Panc1 (cell line): ENCODE measurements at places on chromosomes 12 and 14. TPM values are rescaled to one million over a fixed set of nuclear protein-coding genes. Genes with fewer than 3 reads are reported as not detected.
A peak's percentile ranks its signal among the peaks of the same experiment; 100 is the strongest.

GRCh38 chr12:20105943-20106342 is 262.4 kb upstream of the PDE3A start:
- no peaks in the 10 kb centered on the region for H3K4me1 ChIP-seq
- no peak overlapping the region for H3K27ac ChIP-seq
- no peaks in the 10 kb centered on the region for H3K27me3 ChIP-seq
- no peaks in the 10 kb centered on the region for H3K36me3 ChIP-seq

DNA sequence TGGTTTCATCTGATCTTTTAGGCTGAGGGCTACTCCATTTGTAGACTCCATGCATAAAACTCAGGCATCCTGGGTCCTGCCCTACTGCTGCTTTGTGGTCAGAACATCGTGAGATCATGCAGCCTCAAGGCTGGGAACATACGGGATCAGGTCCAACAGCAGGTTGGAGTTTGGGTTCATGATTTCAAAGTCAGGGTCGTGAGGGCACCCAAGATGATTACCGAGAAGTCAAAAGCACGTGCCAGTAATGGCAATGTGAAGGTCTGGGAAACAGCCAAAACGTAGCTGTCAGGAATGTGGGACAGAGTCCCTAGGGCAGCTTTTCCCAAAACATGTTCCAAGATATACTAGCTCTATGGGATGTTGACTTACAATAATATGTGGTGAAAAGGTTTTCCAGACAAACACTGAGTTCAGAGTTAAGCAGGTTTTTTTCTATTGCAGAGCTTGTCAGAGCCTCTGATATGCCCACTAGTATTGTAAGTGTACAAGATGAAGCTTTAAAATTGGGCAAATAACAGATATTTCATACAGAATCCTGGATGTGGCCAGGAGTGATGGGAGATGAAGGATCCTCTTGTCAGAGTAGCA is 130.3 kb upstream of the DNM1L start:
- DNase-seq = no peak
- H3K27me3 ChIP-seq = no peaks in the 10 kb centered on the region
- no peaks in the 10 kb centered on the region for H3K4me1 ChIP-seq
- no peak overlapping the region for H3K4me3 ChIP-seq
- H3K27ac ChIP-seq = no peak overlapping the region

The TRIP11 gene
- 37.3 TPM for total RNA-seq

- no peaks in the 10 kb centered on the region for H3K27me3 ChIP-seq
- no peaks in the 10 kb centered on the region; the same call in 1 of the 2 replicates for H3K36me3 ChIP-seq
- DNase-seq = no peak
Measured at GRCh38 chr14:55356913-55357312, 54.7 kb downstream of the ATG14 start.

The CCDC196 gene
- total RNA-seq = not detected

GRCh38 chr14:62691647-62692489 is 353.4 kb downstream of the KCNH5 start:
- no peaks in the 10 kb centered on the region for H3K27me3 ChIP-seq
- H3K4me3 ChIP-seq = no peak overlapping the region
- peak; percentile 74 for DNase-seq
- peak overlapping the region; percentile 63; the same call in 1 of the 2 replicates for H3K27ac ChIP-seq

The ITGA5 gene
- total RNA-seq = 75.8 TPM

The SLCO1A2 gene
- total RNA-seq = not detected

DNA sequence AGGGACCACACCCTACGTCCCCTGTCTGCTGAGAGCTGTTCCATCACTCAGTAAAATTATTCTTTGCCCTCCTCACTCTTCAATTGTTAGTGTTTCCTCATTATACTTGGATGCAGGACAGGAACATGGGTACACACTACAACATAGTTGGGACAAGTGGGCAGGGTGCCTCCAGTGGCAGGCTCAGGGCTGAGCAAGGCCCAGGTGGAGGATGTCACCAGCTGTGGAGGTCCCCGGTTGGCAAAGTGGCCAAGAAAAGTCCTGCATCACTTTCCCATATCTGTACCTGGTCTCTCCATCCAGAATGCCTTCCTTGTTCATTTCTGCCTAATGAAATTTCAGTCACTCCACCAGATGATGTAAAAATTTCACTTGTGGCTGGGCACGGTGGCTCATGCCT is 72.7 kb upstream of the PPP4R3A start:
- no peak overlapping the region for H3K27ac ChIP-seq
- no peaks in the 10 kb centered on the region for H3K36me3 ChIP-seq
- DNase-seq = no peak
- H3K4me3 ChIP-seq = no peak overlapping the region

GRCh38 chr14:60862283-60862682 is 118.6 kb downstream of the TRMT5 start:
- no peaks in the 10 kb centered on the region for H3K27me3 ChIP-seq
- no peak overlapping the region for H3K4me3 ChIP-seq
- no peaks in the 10 kb centered on the region for H3K4me1 ChIP-seq
- H3K36me3 ChIP-seq = no peaks in the 10 kb centered on the region
- DNase-seq = no peak

The NELL2 gene
- 0.28 TPM for total RNA-seq

GRCh38 chr12:131536337-131536736 is 174.6 kb upstream of the SFSWAP start:
- no peaks in the 10 kb centered on the region for H3K36me3 ChIP-seq
- H3K27me3 ChIP-seq = peaks cover 8% of the 10 kb centered on the region; the same call in 1 of the 2 replicates
- H3K4me3 ChIP-seq = no peak overlapping the region
- H3K27ac ChIP-seq = no peak overlapping the region
- no peaks in the 10 kb centered on the region for H3K4me1 ChIP-seq
- no peak for DNase-seq

- no peaks in the 10 kb centered on the region for H3K4me1 ChIP-seq
- DNase-seq = no peak
- H3K27ac ChIP-seq = no peak overlapping the region
- peaks cover 30% of the 10 kb centered on the region for H3K36me3 ChIP-seq
Measured at GRCh38 chr12:51103977-51104376, 20.6 kb upstream of the CSRNP2 start.

- no peak overlapping the region for H3K4me3 ChIP-seq
- H3K36me3 ChIP-seq = no peaks in the 10 kb centered on the region
- H3K27ac ChIP-seq = no peak overlapping the region
- no peaks in the 10 kb centered on the region for H3K4me1 ChIP-seq
Measured at GRCh38 chr14:65356327-65356836, 56.1 kb upstream of the FUT8 start.

The CSRP2 gene
- 7.8 TPM for total RNA-seq

The FSCB gene
- not detected for total RNA-seq

GRCh38 chr14:88470542-88471440 is 84.0 kb downstream of the PTPN21 start:
- no peaks in the 10 kb centered on the region for H3K4me1 ChIP-seq
- no peaks in the 10 kb centered on the region for H3K36me3 ChIP-seq
- no peaks in the 10 kb centered on the region for H3K27me3 ChIP-seq
- H3K27ac ChIP-seq = no peak overlapping the region
- DNase-seq = no peak

The CLEC4C gene
- not detected for total RNA-seq

DNA sequence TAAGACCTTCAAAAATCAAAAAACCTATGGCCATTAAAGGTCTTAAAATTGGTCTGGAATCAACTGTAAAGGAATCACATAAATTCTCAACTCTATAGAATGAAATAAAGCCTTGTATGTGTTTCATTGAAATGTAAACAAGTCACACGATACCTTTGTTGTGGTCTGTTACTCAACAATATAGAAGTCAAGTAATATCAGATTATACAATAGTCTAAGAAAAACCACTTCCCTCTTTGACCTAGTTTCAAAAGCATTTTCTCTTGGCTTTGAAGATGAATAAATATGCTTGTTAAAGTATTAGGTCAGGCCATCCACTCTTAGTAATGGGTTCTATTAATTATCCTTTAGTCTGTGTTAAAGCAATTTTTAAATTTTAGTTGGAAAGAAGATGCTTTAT is 79.8 kb upstream of the DIO2 start:
- no peaks in the 10 kb centered on the region for H3K4me1 ChIP-seq
- H3K4me3 ChIP-seq = no peak overlapping the region
- no peak for DNase-seq
- H3K36me3 ChIP-seq = no peaks in the 10 kb centered on the region

The KRT6A gene
- not detected for total RNA-seq

The PTPN21 gene
- total RNA-seq = 15.0 TPM

GRCh38 chr14:75380656-75381055 is 47.2 kb upstream of the JDP2 start:
- no peaks in the 10 kb centered on the region for H3K4me1 ChIP-seq
- no peak overlapping the region for H3K4me3 ChIP-seq
- DNase-seq = no peak

GRCh38 chr14:72836085-72836484 is 57.8 kb downstream of the DPF3 start:
- DNase-seq = no peak
- H3K27me3 ChIP-seq = peaks cover 5% of the 10 kb centered on the region
- no peaks in the 10 kb centered on the region for H3K36me3 ChIP-seq
- H3K4me3 ChIP-seq = no peak overlapping the region
- H3K4me1 ChIP-seq = no peaks in the 10 kb centered on the region

GRCh38 chr14:101008631-101009336 is 105.3 kb upstream of the RTL1 start:
- H3K4me1 ChIP-seq = no peaks in the 10 kb centered on the region; the same call in 1 of the 2 replicates
- H3K4me3 ChIP-seq = no peak overlapping the region
- no peaks in the 10 kb centered on the region for H3K27me3 ChIP-seq
- no peaks in the 10 kb centered on the region for H3K36me3 ChIP-seq
- DNase-seq = no peak

- H3K27ac ChIP-seq = no peak overlapping the region
- H3K4me1 ChIP-seq = no peaks in the 10 kb centered on the region
- no peaks in the 10 kb centered on the region; the same call in none of the 2 replicates for H3K27me3 ChIP-seq
Measured at GRCh38 chr12:65106948-65107347, 14.2 kb downstream of the WIF1 start.

DNA sequence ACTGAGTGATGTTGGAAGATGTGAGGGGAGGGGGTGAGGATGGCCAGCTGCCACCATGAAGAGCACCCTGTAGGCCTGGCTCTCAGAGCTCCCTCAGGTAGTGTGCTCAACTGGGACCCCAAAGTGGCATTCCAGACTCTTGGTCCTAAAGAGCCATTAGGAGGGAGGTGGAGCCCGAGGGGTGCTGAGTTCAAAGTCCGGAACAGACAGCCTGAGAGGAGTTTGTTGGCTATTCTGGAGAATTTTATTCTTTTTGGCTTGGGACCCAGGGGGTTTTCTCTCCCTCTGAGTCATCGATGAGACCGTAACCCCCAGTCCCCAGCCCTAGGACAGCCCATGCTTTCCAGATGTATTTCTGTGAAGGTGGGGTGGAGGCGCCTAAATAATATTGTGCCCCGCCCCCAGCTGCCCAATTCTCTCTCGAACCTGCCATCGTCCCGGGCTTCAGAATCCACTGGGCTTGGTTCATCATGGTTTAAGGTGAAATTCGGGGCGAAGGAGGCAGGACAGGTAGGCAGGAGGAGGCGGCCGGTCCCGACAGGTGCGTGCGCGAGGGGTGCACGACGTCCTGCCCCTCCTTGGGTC is 690 bp upstream of the RBP5 start:
- H3K27ac ChIP-seq = no peak overlapping the region
- peak overlapping the region; percentile 43 for H3K4me3 ChIP-seq
- no peak for DNase-seq
- no peaks in the 10 kb centered on the region for H3K4me1 ChIP-seq

DNA sequence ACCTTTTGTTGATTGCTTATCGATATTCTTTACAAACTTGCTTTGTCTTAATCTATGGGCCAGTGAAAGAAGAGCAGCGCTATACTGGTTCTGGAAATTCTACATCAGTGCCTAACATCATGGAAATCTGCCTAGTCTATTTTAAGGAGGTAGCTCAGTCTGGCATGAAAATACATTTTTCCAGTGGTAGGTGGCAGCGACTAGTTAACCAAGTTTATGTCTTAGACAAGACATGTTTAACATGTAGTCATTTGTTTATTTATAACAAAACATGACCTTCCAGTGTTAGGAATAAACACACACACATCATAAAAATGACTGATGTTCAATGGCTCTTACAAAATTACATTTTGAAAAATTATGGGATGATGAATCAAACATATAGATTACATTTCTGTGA is 336.0 kb upstream of the SOX5 start:
- no peaks in the 10 kb centered on the region; the same call in 1 of the 2 replicates for H3K36me3 ChIP-seq
- H3K27me3 ChIP-seq = no peaks in the 10 kb centered on the region
- DNase-seq = no peak
- H3K4me3 ChIP-seq = no peak overlapping the region

- DNase-seq = no peak
- no peak overlapping the region for H3K4me3 ChIP-seq
- H3K27ac ChIP-seq = no peak overlapping the region
Measured at GRCh38 chr12:62530596-62530995, 64.0 kb downstream of the MON2 start.

GRCh38 chr14:60722357-60723115 is 1.6 kb downstream of the SIX4 start:
- peaks cover 19% of the 10 kb centered on the region for H3K36me3 ChIP-seq
- no peaks in the 10 kb centered on the region for H3K27me3 ChIP-seq
- DNase-seq = no peak
- H3K4me3 ChIP-seq = peak overlapping the region; percentile 79

GRCh38 chr12:10771132-10771733 is 31.2 kb downstream of the TAS2R7 start:
- H3K27me3 ChIP-seq = peaks cover 18% of the 10 kb centered on the region
- H3K27ac ChIP-seq = no peak overlapping the region
- no peak overlapping the region for H3K4me3 ChIP-seq
- peak; percentile 17 for DNase-seq
- no peaks in the 10 kb centered on the region for H3K36me3 ChIP-seq

DNA sequence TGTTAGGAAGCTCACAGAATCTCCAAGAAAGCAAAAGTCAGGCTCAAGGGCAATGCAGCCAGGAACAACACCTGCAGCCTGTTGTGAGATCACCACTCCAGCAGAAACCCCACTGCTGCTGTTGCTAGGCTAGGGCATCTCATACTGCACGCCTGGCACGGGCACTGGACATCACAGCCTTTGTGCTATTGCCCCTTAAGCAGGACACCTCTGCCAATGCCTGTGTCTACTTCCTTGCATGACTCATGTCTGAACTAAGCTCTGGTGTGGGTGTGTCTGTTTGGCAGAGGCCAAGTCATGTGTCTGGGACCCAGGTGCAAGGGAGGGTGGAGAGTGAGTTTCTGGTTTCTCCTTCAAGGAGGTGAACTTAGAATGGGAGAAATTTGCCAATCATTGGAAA is 10.0 kb upstream of the DDX47 start:
- H3K27me3 ChIP-seq = no peaks in the 10 kb centered on the region
- peak overlapping the region; percentile 75 for H3K27ac ChIP-seq
- H3K36me3 ChIP-seq = no peaks in the 10 kb centered on the region
- no peak overlapping the region for H3K4me3 ChIP-seq
- peaks cover 31% of the 10 kb centered on the region for H3K4me1 ChIP-seq
- DNase-seq = no peak

- no peak overlapping the region for H3K4me3 ChIP-seq
- H3K27ac ChIP-seq = no peak overlapping the region
- H3K36me3 ChIP-seq = peaks cover 10% of the 10 kb centered on the region
- no peak for DNase-seq
Measured at GRCh38 chr14:73209953-73210352, 27.4 kb upstream of the PAPLN start.

- no peaks in the 10 kb centered on the region for H3K4me1 ChIP-seq
- DNase-seq = no peak
- no peak overlapping the region for H3K4me3 ChIP-seq
- H3K27me3 ChIP-seq = no peaks in the 10 kb centered on the region
- H3K36me3 ChIP-seq = no peaks in the 10 kb centered on the region
Measured at GRCh38 chr14:96630281-96630680, 128.1 kb downstream of the PAPOLA start.

The PHC1 gene
- 15.6 TPM for total RNA-seq

- H3K4me3 ChIP-seq = no peak overlapping the region
- no peaks in the 10 kb centered on the region for H3K4me1 ChIP-seq
Measured at GRCh38 chr12:75545636-75546035, 34.2 kb upstream of the KRR1 start.
